ENCODE measurements at places on chromosomes 7 and 10.

DNA sequence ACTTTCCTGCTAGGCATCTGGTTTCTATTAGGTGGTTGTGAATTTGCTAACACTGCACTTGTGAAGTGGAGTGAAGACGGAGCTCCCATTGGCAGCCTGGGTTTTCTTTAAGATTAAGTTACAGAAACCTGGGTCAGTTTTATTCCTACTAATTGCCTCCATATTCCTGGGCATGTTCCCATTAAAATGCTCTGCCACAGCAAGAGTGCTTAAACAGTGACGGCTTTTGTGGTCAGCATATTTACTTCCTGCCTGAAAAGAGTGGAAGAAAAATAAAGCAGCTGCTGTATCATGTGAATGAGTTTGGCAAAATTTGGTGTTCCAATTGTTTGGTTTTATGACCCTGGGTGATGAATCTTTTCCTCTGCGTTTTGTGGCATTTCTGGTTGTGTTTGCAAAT lies 96.9 kb upstream of the PLXDC2 start:
- DNase-seq, result no peak

GRCh38 chr7:25333296-25333928 lies 105.1 kb upstream of the NPVF start:
- DNase-seq, result no peak

DNA sequence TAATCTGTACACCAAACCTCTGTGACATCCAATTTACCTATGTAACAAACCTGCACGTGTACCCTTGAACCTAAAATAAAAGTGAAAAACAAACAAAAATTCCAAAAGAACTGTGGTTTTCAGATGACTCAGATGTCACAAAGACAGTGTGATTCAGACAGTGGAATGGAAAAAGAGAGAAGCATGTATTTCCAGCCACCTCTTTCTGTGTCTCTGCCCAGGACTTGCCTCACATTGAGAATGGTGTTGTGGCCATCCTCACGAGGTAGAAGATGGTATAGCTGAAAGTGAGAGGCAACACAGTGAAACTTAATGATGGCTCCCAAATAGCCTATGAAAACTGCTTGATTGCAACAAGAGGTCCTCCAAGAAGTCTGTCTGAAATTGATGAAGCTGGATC lies 78.0 kb downstream of the ARL5B start:
- no peak for DNase-seq

- DNase-seq, result no peak
Observed at GRCh38 chr7:89077992-89078391, 282.5 kb upstream of the TEX47 start.

GRCh38 chr10:77165445-77166208 lies 472.0 kb downstream of the KCNMA1 start:
- peak; percentile 38 for DNase-seq

DNA sequence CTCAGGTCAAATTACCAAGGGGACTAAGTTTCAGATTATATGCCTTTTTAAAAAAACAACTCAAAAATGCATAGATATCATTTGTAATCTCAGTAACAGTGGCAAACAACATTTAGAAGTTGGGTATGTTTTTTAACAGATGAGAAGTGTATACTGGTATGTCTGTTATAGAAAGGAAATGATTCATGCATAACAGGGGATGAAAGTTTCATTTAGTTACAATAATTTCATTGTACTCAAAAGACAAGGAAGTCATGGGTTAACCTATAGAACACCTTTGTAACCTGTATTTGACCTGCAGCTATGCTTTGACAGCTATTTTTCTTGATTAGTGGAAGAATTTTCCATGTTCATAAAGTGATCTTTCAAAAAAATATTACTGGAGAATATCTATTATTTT lies 35.4 kb upstream of the FAM133B start:
- no peak for DNase-seq

GRCh38 chr10:121927318-121927840 lies 452 bp downstream of the ATE1 start:
- DNase-seq, result peak; percentile 63

DNA sequence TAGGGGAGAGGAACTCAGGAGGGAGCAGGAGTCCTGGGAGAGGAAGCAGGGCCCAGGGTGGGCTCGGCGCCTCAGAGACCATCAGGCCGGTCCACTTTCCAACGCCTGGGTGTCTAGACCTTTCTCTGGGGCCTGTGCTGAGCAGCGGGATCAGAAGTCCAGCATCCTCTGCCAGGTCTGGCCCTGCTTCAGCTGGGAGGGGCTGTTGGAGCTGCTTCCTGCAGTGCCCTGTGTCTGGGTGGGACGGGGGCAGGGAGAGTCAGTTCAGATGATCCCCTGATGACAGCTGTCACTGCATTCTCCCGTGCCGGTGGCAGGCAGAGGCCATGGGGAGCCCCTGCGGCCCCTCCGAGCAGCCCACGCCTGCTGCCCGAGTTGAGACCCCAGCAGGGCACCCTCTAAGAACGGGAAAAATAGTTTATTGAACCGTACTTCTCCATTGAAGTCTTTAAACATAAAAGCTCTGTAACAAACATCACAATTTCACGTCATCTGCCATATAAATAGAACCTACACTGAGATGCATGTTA lies 23.3 kb downstream of the AP5Z1 start:
- no peak for DNase-seq

DNA sequence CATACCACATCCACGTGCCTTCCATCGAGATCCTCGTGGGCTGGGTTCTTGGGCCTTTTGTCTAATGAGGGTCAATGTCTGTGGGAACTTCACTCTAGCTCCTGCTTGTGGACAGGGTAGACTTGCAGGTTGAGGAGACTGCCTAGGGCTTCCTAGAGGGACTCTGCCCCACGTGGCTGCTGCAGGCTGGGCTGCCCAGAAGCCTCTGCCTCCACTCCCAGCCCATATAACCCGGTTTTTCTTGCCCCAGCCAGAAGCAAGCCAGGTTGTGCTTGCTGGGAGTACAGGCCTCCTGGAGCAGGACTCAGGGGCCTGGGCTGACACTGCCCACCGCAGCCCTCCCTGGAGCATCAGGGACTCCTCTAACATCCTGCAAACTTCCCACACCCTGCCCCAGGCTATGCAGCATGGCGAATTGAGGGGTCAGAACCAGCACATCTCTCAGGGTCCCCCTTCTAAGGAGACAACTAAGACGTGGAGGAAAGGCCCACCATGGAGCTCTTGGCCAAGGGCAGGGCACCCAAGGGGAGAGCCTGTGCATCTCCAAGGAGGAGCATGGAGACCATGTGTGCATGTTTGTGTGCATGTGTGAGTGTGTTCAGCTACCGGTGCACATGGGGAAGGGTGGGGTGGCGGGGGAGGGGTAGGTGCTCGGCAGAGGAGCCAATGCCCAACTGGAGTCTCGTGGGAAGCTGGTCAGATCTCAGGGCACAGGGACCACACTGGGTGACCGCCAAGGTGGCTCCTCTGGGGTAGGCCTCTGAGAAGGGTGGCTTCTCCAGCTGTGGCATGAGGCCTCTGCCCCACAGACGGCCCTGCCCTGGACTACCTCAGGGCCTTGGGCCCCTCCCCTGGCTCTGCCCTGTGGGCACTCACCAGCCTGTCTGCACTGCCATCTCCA lies 62.6 kb downstream of the RASGEF1A start:
- DNase-seq, result peak; percentile 2

DNA sequence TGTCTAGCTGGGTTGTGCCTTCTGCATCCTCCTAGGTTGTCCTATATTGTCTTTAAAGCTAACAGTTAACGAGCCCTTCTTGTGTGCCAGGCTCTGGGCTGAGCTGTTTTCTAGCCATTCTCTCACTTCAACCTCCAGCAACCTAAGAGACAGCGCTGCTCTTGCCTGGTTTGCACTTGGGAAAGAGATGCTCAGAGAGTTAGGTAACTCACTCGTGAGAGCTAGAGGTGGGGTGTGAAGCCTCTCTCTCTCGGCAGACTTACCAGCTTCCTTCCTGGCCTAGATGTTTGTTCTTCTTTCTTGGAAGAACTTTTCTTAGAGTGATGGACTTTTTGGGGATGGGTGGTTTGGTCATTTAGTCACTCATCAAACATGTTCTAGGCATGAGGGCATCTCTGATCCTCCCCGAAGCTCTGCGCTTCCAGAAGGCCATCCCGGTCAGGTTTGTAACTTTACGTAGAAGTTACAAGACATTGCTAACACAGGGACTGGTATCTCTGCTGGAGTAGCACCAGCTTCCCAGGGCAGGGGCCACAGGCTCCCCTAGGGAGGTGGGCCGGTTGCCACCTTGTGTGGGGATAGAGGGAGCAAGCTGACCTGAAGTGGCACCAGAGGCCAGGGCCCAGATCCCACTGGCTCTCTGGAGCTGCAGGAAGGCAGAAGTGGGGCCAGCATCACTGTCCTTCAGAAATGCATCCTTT lies 14.3 kb downstream of the TSPAN15 start:
- DNase-seq, result no peak

- no peak for DNase-seq
Observed at GRCh38 chr10:6928586-6928985, 348.5 kb upstream of the PRKCQ start.

DNA sequence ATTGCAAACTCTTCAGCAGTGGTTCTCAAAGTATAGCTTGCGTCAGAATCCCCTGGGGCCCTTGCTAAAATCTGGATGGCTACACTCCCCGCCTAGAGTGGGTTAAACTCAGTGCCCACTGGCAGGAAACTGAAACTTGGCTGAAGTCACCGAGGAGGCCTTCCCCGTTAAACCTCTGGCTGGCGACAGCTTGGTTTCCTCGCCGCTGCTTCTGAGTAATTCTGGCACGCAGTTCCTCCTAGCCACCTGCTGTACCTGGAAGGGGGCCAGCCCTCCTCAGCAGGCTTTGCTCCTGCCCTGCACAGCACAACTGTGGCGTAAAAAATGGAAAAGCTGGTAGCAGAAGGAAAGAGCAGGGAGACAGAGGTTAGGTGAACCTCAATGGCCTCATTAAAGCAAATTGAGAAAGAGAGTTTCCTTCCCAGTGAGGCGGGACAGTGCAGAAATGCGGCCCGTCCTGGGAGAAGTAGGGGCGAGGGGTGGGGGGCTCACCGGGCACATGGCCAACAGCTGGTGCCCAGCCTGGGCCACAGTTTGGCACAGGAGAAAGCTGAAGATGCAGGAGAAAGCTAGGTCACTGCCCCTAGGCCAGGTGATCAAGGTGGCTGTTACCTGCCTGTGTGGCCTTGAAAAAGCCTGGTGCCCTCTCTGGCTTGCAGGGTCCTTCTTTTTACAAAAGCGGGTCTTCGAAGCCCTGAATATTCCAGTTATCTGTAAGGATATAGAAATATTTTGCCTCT lies 46.6 kb downstream of the ALOX5 start:
- peak; percentile 57 for DNase-seq

DNA sequence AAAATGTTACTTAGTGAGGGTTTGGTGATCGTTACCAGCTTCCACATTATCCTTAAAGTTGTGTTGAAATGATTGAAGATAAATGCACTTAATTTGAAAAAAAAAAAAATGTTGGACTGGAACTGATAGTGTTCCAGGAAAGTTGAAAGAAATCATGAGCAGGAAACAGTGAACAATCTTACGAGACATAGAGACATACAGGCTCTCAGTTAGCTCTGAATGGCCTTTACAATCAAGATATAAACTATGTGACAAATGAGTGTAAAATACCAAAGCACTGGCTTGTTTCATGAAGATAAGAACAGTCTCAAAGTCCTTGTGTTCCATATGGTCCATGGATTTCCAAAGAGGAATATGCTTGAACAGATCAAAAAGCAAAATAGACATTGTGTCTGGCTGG lies 430.1 kb upstream of the ETV1 start:
- no peak for DNase-seq

DNA sequence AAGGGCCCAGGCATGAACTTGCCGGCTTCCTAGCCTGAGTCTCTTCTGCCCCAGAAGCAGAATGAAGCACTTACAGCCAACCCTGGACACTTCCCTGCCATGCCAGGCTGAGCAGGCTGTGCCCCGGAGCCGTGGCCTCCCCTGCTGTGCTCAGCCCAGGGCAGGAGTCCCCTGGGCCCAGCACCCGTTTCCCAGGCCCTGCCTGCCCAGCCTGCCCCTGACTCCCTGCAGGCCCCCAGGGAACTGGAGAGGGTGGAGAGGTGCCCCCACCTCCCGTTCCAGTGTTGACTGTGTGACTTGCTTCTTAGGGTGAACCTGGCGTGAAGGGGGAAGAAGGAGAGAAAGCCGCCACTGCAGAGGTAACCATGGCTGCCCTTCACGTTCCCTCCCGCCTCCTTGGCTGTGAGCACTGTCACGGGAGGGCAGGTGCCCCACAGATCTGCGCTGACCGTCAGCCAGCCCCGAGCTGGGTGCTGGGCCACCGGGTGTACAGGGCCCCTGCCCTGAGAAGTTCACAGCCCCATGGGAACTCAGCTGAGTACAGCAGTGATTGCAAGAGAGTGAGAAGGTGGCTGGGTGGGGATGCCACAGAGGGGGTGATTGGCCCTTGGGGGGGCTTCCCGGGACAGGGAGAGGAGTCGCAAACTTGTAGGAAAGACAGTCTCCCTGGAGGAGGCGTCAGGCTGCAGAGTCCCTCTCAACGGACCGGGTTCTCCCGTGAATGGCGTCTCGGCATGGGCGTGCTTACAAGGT lies 75.9 kb downstream of the MYL10 start:
- no peak for DNase-seq

DNA sequence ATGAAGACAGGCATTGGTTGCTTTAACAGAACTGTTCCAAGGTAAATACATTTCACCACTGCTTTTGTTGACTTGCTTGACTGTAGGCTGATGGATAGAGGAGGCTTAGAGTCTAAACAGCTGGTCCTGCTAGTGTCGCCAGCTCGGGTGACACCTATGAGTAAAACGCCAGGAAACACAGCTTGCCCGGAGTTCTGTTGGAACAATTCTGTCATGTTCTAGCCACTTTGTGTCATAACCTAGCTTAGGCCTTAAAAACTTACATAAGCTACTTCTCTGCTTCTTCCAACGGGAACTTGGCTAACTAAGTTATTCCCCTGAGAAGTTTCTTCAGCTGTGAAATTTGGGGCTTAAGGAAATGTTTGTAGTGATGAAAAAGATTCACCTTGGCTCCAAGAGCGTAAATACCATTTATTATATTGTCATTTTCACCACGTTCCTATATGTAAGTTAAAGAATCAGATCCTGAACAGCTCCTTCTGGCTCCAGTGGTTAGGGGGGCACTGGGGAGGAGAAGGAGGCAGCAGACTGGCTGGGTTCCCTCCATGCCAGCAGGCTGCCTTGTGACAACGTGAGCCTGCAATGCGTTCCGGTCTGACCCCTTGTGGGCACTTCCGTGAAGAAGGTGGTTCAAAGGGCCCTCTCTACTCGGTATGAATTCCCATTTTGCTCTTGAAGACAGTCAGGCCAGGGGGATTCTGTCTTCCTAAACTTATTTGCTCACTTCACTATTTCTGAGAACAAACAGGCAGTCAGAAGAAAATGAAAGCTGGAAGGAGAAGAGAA lies 253.2 kb downstream of the BMPER start:
- DNase-seq, result no peak

- no peak for DNase-seq
Observed at GRCh38 chr10:97128516-97129154, 57.1 kb downstream of the SLIT1 start.

- no peak for DNase-seq
Observed at GRCh38 chr7:44471850-44472249, 18.6 kb downstream of the NUDCD3 start.

- DNase-seq, result no peak
Observed at GRCh38 chr7:101959342-101959741, 141.9 kb downstream of the CUX1 start.

- peak; percentile 48 for DNase-seq
Observed at GRCh38 chr7:98281757-98282606, 496 bp downstream of the BRI3 start.

- no peak for DNase-seq
Observed at GRCh38 chr10:24988831-24989640, 26.9 kb downstream of the ENKUR start.

Measured in stimulated activated CD4-positive, alpha-beta T cell treated with anti-CD3 and anti-CD28 coated beads, Interleukin-15, amount 100 ng/mL, for 24 hours (primary cell).